Activated naive CD4-positive, alpha-beta T cell treated with Interleukin-2 at 50 U/mL for 16 hours (primary cell): ENCODE measurements at places on chromosomes 11 and 22.
A peak's percentile ranks its signal among the peaks of the same experiment; 100 is the strongest.

GRCh38 chr11:66454247-66454646 lies 12.5 kb upstream of the PELI3 start:
- DNase-seq, result no peak

DNA sequence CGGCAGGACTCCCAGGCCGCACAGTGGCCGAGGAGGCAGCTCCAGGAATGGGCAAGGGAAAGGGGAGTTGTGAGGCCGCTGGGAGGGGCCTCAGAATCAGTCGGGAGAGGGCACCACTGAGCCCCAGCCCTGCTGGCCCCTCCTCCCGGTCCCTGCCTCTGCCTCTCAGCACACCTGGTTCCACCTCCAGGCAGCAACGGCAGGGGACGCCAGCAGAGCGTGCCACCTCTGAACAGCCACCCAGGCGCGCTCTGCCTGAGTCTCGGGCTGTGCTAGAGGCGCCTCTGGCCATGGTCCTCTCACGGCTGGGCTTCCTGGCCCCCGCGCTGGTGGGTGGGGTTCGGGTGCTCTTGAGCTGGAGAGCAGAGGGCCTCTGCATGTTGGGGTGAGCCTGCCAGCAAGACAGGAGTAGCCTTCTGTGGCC lies 33.0 kb downstream of the MOB2 start:
- no peak for DNase-seq

- DNase-seq, result no peak
Observed at GRCh38 chr11:22666325-22666687, at the start of gene GAS2. Gene GAS2 (plus strand): TSS chr11:22666611. CDS start chr11:22674870, 8,259 bp downstream.

DNA sequence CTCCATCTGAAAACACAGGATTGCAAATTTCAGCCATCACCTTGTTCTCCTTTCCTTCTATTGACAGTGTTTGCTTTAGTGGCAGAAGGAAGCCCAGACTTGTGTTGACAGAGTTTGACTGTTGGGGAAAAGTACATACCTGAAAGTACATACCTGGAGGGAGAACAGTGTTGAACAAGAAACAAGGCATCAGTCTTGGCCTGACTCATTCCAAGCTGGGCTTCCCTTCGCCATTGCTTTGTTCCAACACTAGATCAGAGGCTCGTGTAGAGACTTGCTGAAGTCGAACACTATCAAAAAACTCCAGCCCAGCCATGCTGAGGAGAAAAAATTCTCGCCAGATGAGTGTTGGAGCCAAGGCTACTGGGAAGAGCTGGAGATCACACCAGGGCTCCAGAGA lies 133.4 kb downstream of the BBOX1 start:
- DNase-seq, result no peak

DNA sequence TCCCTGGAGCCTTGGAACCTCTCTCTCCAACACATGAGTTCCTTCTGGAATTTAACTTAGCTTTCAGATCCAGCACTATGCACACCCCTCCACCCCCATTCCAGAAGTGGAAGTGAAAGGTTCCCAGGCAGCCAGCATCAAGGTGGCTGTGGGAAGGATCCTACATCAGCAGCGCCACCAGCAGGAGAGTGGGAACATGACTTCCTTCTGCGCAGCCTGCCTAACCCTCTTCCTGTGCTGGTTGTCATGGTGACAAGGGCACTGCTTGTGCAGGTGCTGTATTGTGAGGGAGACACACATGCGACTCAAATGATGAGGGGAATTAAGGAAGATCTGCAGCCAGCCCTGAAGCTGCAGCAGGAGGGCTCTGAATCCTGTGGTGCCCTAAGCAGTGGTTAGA lies 904.5 kb upstream of the API5 start:
- no peak for DNase-seq

- no peak for DNase-seq
Observed at GRCh38 chr11:115710426-115710825, 206.2 kb upstream of the CADM1 start.

GRCh38 chr11:118051136-118051610 lies 25.7 kb upstream of the TMPRSS4 start:
- no peak for DNase-seq

- DNase-seq, result no peak
Observed at GRCh38 chr22:41288245-41288946, 2.4 kb upstream of the RANGAP1 start.

- DNase-seq, result no peak
Observed at GRCh38 chr11:69704508-69705253, 859 bp upstream of the FGF19 start.

DNA sequence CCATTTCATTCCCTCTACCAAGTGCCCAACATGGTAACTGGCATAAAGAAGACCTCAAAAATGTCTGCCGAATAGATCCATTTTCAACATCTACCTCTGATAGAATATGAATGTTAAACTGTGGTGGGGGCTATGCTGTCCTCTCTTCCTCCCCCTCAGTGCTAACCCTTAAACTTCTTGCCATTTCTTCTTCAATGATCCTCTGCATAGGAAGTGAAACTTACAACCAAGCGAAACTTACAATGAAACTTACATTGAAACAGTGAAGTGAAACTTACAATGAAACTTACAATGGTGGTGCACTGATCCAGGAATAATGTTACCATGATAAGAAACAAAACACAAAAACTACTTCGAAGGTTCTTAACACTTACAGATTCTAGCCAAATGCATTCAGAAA lies 4.7 kb downstream of the RTCB start:
- DNase-seq, result no peak

- no peak for DNase-seq
Observed at GRCh38 chr11:22194306-22194705, 1.4 kb downstream of the ANO5 start.

DNA sequence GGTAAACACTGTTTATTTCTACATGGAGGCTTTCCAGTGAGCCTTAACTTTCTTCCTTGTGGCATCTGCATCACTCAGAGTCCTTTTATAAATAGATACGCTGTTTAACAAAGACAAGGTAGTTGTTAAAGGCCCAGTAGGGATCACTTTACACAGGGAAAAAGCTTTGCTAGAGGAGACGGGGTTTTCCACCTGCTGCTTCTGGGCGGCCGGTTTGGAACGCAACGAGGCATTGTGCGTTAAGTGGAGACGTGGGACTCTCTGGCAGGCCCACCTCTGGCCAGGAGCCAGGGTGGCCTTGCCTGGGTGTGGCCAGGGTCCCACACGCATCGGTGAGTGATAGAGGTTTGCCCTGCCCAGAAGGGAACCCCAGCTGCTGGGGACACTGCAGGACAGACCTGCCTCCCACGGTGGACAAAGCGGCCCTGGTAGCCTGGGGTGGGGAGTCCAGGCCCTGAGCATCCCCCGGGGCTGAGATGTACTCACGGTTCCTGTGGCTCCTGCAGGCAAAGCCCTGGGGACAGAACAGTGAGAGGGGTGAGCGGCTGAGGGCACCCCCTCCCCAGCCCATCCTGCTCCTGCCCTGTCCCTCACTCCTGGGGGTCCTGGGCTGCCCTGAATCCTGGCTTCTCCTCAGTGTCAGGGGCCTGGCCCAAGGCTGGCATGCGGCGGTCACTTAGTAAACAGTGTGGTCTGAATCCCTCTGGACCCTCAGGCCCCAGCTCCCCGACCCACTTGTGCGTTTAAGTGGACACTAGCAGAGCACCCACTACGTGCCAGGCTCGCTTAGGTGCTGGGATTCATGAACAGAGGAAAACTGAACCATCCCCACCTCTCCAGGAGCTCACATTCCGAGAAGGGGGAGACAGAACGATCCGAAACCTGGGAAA lies 4.2 kb downstream of the IL17REL start:
- no peak for DNase-seq

DNA sequence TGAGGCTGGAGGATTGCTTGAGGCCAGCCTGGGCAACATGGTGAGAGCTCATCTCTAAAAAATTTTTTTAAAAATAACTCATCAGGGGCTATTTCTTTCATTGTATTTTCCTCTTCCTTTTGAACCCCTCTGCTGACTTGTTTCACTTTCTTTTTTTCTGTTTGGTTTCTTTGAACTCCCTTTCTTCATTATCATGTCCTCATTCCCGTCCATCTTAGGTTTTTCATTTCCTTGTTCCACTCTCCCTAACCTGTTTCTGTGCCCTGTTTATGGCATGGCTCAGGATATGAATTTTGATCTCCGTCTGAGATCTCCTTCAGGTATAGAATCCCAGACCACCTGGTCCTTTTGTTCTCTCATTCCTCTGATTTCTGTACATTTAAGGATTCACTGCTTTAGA lies 12.5 kb downstream of the MARK2 start:
- no peak for DNase-seq

DNA sequence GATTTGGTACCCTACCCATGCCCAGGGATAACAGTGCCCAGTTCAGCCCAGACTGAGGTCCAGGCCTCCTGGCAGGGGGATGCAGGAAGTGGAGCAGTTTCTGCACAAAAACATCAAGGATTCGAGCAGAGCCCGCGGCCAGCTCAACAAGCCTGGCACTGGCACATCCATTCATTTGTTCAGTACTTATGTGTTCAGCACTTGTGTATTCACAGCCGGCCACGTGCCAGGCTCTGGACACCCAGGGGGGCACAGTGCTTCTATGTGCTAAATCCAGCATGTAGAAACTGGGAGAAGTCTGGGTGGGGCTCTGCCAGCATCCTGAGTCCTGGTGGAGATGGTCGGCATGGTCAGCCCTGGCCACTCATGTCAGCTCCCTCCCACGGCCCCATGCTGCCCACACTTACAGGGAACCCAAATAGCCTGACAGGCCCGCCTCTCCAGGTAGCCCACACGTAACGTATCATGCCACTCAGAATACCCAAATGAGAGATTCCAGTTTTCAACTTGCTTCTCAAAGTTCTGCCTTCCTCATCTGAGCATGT lies 28.5 kb downstream of the LINC01488 start:
- DNase-seq, result no peak

- no peak for DNase-seq
Observed at GRCh38 chr11:99987821-99988470, 699.1 kb upstream of the ARHGAP42 start.

DNA sequence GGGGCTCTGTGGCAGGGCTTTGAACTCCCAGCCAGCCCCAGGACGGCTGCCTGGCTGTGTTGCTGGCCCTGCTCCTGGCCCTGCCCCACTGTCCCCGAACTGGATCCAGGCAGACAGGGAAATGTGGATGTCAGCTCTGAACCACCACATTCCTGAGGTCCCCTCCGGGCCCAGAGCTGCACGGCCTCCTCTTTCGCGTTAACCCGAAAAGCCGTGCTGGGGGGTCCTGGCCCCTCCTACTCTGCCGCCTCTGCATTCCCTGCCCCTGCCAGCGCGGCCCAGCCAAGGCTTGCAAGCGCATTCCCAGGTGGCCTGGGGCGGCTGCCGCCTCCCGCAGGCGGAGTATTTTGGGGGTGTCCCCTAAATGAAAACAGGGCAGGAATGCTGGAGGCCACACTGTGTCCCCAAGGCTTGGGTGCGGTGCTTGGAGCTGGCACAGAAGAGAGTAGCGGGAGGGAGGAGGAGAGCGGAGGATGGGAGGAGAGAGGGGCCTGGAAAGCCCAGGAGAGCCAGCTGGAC lies 5.4 kb downstream of the LINC01488 start:
- no peak for DNase-seq

DNA sequence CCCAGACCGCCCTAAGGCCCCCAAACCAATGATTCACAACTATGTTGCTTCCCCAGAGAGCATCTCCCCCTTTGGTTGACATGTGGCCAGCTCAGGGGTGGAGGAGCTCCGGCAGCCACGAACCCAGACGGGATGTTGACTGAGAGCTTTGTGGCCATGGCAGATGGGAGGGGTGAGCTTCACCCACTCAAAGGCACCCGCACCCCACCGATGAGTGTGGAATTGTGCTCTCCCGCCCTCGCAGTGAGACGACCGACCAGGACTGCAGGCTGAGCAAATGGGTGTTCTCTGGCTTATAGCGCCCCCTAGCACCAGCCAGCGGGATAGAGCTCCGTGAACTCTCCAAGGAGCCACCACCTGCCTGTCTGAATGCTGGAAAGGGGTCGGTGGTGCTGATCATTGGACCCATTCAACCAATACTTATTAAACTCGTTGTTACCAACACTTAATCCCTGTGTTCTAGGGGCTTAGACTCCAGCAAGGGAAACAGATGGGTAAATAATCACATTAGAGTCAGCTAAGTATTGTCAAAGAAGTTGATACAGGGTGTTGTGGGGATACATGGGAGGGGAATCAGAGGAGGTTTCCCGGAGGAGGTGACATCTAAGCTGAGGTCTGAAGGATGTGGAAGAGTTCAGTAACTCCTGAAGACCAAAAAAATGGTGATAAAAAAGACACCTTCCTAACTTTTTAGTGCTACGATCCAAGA lies 4.5 kb upstream of the TIMP3 start:
- peak; percentile 42 for DNase-seq

DNA sequence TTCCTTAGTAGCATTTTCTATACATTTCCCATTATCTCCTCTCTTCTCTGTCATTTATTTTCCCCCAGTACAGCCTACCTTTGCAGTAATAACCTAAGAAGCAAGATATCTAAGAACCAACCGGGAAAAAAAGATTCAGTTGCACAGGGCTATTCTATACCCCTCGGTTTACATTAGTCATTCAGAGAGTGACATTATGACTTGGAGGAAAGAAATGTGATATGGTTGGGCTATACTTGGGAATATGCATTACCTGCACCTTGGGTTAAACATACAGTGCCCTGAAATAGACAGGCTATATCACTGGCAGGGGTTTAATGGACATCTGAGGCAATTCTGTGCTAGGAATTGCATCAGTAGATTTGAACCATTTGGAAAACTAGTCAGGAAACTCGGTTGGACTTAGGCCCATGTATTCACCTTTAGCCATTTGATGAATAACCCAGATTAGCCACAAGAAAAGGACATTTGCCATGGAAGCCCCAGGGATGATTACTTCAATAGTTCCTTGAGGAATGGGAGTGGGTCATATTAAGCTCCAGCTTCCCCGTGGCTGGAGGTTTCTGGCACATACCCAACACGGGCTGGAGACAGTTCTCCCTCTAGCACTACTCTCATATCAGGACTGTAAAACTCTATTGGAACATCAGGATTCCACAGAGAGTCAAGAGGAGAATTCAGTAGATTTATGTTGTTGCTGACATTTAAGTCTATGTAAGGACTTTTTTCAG lies 973.2 kb downstream of the NTM start:
- no peak for DNase-seq

DNA sequence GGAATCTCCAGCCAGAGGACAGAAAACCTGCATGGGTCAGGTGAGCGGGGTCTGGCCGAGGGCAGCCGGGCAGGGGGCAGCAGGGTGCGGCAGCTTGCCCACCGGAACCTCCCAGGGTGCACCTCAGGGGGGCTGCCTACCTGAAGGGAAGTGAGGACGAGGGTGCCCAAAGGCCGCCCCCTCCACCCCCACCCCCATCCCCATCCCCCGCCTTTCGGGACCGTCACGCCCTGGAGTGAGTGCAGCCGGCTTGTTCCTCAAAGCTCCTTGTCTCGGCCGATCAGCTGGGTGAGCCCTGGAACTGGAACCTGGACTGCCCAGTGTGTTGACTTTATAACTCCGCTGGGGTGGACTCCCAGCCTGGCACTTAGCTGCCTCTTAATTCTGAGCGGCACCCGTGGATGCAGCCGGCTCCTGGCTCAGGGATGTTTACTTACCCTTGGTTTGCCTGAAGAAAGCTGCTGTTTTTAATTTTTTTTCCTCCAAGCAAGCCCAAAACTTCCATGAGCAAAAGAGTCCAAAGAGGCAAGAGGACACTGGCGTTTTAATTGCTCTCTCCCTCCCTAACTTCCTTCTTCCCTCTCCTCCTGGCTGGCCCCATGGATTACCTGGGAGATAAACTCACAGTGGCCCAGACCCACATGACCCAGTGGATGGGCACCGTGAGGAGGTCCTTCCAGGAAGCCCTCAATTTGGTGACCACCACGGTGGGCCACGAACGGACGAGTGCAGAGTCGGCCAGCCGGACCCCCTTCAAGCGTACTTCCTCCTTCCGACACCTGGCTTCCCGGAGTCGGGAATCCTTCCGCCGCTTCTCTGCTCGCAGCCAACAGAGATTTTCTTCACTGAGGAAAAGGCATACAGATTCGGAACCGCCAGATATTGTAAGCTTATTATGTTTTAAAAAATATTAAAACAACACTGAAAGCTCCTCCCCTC lies 87.8 kb upstream of the CRYBB3 start:
- DNase-seq, result no peak

GRCh38 chr11:104873252-104873651 lies 25.0 kb downstream of the CASP12 start:
- DNase-seq, result no peak
